ENCODE measurements at places on chromosomes 4 and X. TPM values are rescaled to one million over a fixed set of nuclear protein-coding genes. Genes with fewer than 3 reads are reported as not detected.

The KLHL13 gene
- 3.0 TPM for polyA plus RNA-seq

The ADH1C gene
- polyA plus RNA-seq, result 1.7 TPM

The FTSJ1 gene
- 31.1 TPM for polyA plus RNA-seq

The PROM1 gene
- polyA plus RNA-seq, result 0.47 TPM

The NLGN3 gene
- 0.19 TPM for polyA plus RNA-seq

The C4orf50 gene
- polyA plus RNA-seq, result 0.02 TPM

The CLDN22 gene
- 0.09 TPM for polyA plus RNA-seq

The PAGE1 gene
- not detected for polyA plus RNA-seq

The NEUROG2 gene
- not detected for polyA plus RNA-seq

The CT45A2 gene
- not detected for polyA plus RNA-seq

The HPSE gene
- polyA plus RNA-seq, result 15.9 TPM

The IL9R gene
- 0.26 TPM for polyA plus RNA-seq

The SSX4 gene
- not detected for polyA plus RNA-seq

The UNC5C gene
- polyA plus RNA-seq, result 0.04 TPM

The PLAC8 gene
- polyA plus RNA-seq, result 49.1 TPM

The CXCL6 gene
- 1.4 TPM for polyA plus RNA-seq

The CSAG1 gene
- not detected for polyA plus RNA-seq

The LRRC66 gene
- polyA plus RNA-seq, result 0.12 TPM
